ENCODE measurements at places on chromosomes 3 and 15. TPM values are rescaled to one million over a fixed set of nuclear protein-coding genes. Genes with fewer than 3 reads are reported as not detected.
A peak's percentile ranks its signal among the peaks of the same experiment; 100 is the strongest.

DNA sequence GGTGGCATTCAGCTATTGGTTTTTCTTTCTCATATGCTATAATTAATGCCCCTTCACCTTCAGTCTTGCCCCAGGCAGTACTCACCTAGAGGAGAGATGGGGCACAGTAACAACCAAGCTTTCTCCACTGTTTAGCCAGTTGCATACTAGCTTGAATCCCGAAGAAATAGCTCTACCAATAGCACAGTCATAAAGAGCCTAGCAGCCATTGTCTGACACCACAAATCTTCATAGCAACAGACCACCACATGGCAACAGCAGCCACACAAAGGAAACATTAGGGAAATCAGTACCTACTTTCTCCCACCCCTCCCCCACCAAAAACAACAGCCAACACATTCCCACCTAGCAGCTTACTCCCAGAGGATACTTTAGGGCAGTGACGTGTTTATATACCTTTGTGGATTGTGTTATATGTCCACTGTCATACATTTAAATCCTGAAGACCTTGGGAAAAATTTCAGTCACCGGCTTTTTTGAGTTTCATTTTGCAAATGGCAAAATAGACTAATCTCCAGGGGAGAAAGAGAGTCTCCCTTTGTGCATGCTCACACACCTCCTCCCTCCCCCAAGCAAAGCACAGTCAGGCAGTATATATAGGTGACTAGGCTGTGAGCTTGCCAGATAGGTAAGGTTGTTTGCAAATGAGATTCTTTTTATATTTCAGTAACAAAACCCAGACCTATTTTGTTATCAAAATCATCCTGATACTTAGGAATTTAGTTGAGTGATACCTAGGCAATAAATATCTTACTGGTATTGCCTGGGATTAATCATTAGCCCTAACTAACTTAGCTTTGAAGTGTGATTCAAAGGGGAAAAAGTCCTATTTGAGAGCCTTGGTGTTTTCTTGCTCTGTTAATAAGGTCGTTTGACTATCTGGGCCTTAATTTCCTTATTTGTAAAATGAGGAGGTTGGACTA is 140.6 kb downstream of the RBPMS2 start:
- peak overlapping the region; percentile 80 for H3K27ac ChIP-seq
- H3K4me1 ChIP-seq, result peaks cover 52% of the 10 kb centered on the region
- peak; percentile 55 for DNase-seq

GRCh38 chr15:79431636-79432344 is at the start of gene MINAR1:
TSS of gene MINAR1 (plus strand) at chr15:79432336. CDS start at chr15:79456148, 23,812 bp downstream.
- H3K27ac ChIP-seq, result no peak within 1 kb of the TSS
- H3K4me3 ChIP-seq, result peak within 1 kb of the TSS; percentile 61
- H3K4me1 ChIP-seq, result peaks cover 3% of the 10 kb centered on the region
- H3K36me3 ChIP-seq, result peaks cover 1% of the 10 kb centered on the region

The LMLN gene
- 7.9 TPM for total RNA-seq

The BTBD1 gene
- 56.3 TPM for total RNA-seq

The TRANK1 gene
- total RNA-seq, result 102 TPM

Measured in activated naive CD8-positive, alpha-beta T cell treated with anti-CD3 and anti-CD28 coated beads, Interleukin-2, amount 10 ng/mL, durations not matched to agents 7 days and 5 days (primary cell).